SK-N-MC (cell line): ENCODE measurements at places on chromosomes 1 and 21.

DNA sequence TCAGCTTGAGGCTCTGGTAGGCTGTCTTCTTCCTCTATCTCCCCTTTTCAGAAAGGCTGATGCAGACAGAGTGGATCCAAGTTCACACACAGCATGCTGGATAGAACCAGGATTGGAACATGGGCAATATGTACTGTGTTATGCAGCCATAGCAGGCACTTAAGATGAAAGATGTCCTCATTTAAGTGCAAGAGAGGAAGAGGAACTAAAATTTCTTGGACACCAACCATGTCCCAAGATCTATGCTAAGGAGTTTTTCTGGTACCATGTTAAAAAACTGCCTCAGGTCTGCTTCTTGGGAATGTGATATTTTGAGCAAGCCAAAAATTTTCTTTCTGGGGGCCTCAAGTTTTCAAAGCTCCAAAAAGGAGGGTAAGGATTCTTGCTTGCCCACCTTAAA lies 1.2 kb downstream of the SDHB start:
- DNase-seq = no peak

GRCh38 chr21:41777951-41778815 lies 11.3 kb upstream of the RIPK4 start:
- peak; percentile 64 for DNase-seq

- no peak for DNase-seq
Measured at GRCh38 chr1:222171005-222171404, 376.9 kb downstream of the HHIPL2 start.

DNA sequence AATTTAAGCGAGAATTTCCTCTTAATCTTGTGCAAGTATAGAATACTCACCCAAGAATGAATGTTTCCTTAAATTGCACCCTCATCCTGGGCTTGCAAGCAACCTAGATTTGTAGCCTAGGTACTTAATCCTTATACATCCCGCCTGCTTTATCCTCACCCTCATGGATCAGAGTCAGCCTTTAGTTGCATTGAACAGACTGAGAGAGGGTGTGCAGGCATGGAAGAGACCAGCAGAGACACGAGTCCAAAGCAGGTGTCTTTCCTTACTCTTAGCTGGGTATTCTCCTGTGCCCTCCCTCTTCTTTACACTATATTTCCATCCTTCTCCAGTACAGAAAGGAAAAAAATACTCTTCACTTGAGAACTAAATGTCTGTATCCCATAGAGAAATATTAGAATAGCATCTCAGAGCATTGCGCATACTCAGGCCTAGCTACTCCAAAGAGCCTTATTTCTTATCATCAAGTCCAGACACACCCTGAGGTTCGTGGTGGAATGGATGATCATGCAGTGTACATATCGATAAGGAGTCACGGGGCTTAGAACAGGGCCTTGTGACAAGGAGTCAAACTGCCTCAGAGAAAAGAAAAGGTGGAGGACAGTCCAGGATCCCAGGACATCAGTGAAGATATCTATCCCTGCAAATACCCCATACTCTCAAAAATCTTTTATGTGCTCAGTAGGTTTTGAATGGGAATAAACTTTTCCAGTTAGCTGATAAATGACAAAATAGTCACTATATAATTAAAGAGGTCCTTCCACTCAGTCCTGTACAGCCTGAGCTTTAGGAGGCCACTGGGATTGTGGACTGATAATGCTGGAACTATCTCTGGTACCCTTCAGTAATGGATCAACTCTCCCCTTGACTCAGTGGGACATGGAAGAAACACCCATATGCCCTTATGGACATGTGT lies 297.9 kb downstream of the GRIK1 start:
- DNase-seq = no peak
